8988T (cell line): ENCODE measurements at places on chromosomes 6 and 20.

GRCh38 chr20:25088267-25088666 lies 6.3 kb upstream of the VSX1 start:
- DNase-seq, result no peak

GRCh38 chr6:166382500-166382932 lies 224 bp downstream of the MPC1 start:
- DNase-seq, result no peak

- no peak for DNase-seq
These were observed 71.5 kb upstream of the HDAC2 start for GRCh38 chr6:114042267-114043016.

DNA sequence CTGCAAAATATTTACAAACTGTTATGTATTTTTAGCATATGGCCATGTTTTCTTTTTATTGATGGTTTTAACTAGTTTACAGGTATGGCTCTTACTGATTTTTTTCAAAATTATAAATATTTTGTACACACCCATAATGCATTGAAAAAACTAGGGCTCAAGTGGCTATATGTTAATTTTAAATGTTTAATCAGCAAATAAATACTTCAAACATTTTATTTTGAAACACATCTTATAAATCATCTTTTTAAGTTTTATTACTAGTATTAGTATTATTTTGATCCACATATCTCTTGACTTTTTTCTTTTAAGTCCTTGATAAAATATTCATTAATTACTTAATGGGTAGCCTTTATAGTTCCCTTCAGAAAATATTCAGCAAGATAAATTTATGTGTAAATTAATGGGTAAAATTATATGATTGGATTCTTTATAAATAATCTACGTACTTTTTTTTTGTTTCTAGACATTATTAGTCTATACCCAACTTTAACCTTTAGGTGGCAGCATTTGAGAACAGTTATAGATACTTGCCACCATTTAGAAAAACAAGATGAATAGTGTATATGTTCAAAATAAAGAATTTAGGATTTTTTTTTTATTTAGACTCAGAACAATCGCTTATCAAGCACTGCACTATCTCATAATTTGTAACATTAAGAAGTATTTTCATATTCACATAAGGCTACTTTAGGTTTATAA lies 241.9 kb downstream of the ADGRB3 start:
- no peak for DNase-seq

DNA sequence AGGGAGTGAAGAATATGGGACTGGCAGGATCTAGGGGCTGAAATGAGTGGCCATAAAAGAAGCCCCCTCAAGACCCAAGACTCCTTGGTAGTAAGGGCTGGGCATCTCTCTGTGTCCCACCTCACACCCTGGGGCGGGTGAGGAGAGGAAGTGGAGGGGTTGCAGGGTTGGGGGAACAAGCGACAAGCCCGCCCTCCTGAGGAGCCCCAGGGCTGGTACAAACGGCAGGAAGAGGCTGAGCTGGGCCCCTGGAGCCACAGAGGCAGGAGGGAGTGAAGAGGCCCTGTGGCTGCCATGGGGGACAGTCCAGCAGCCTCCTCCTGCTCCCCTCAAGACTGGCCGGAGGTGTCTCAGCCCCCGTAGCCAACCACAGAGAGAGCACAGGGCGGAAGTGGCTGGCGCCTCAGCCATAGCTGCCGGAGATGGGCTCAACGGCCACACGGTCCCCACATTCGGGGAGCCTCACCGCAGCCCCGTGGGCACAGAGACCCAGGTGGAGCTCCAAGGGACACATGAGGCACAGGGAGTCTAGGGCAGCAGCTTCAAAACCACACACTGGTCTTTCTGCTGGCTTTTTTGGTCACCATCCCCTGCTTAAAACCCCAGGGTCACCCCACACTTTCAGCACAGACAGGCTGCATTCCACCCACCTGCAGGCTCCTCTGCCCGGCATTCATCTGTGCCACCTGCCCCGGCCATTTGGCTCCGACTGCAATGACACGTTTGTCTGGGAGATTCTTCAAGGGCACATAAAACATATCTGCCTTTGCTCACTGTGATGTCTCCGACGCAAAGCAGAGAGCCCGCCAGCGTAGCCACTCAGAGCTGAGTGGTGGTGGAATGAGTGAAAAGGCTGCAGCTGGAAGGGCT lies 524 bp downstream of the C20orf203 start:
- no peak for DNase-seq

- no peak for DNase-seq
These were observed 564.2 kb downstream of the TFAP2B start for GRCh38 chr6:51382847-51383246.

DNA sequence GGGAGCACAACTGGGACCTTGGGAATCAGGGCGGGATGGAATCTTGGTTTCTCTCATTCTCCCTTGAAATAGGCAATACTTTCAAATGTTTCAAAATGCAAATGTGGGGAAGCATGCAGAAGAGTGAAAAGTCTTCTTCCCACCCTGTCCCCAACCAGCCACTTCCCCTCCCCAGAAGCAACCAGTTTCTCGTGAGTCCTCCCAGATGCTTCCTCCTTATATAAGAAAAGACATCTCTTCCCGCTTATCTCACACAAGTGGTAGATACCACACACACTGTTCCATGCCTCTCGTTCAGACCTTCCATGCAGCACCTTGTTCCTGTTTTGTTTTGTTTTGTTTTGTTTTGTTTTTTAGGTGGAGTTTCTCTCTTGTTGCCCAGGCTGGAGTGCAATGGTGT lies 25.1 kb downstream of the HCK start:
- DNase-seq, result no peak

- no peak for DNase-seq
These were observed 760.9 kb upstream of the FLRT3 start for GRCh38 chr20:15098351-15098750.

DNA sequence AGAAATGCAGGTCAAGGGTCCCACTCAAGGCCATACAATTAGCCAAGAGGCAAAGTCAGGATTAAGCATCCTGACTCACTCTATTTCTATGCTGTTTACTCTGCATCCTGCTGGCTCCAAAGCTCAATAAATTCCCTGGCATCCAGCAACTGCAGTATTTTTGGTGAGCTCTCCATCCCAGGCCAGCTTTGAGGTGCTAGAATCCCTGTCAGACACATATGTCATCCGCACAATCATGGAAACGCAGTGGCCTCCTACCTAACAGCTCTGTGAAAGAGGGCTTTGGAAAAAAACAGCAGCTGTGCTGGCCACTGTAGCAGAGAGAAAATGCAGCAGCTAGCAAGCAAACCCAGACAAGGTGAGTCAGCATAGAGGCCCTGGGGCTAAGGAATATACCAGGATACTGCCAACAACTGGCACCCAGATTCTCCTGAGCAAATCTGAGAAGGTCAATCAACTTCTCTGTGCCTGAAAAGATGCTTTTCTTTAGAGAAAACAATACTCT lies 58.4 kb downstream of the ANKEF1 start:
- DNase-seq, result no peak

DNA sequence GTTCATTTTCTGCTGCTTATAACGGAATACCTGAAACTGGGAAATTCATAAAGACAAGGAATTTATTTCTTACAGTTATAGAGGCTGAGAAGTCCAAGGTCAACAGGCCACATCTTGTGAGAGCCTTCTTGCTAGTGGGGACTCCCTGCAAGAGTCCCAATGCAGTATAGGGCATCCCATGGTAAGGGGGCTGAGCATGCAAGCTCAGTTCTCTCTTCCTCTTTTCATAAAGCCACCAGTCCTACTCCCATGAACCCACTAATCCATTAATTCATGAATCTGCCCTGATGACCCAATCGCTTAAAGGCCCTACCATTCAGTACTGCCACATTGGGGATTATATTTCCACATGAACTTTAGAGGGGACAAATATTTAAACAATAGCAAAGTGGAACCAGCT lies 26.5 kb downstream of the CYB5R4 start:
- DNase-seq, result no peak

DNA sequence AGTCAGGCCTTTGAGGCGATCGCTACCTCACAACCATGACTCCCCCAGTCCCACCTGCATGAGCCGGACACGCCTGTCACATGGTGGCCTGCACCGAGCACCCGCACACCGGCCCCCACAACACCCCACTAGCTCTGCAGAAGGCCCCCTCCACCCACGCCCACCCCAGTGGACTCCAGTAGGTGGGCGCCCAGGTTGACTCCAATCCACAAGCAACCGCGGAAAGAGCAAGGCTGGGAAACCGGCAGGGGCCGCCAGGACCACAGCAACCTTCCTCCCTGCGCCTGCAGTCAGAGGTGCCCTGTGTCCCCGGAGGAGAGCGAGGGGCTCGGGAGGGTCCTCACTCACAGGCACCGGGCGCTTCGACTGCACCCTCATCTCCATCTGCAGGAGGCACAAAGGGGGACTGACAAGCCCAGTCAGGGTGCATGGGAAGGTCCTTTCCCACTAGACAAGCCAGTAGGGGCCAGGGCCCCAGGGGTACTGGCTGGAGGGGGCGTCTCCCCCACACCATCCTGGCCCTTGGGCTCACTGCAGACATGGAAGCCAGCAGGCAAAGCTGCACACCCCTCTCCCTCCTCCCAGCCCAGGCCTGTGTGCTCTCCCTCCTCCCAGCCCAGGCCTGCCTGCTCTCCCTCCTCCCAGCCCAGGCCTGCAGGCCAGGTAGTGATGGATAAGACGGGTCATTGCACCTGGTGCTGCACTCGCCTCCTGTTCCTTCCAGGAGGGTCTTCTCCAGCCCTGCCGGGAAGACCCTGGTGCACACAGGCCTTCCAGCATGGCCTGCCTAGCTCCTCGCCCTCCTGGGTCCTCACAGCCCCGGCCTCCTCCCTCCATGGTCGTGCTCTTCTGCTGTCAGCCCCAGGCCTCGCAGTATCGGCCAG lies 137.2 kb downstream of the DLL1 start:
- DNase-seq, result peak; percentile 18

DNA sequence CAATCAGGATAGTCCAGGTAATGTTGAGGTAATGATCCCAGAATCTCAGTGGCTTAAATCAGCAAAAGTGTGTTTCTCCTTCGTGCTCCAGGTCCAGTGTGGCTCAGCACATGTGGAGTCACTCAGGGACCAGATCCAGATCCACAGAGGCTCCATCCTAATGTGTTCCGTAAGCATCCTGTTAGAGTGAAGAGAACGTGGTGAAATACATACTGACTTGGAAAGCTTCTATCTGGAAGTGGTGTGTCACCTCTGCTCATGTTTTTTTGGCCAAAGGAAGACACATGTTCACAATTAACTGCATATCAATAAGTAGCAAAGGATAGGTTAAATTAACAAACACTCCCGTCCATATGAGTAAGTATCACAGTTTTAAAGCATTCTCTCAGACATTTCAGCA lies 26.8 kb upstream of the PREP start:
- DNase-seq, result no peak

- DNase-seq, result no peak
These were observed 979.9 kb downstream of the HACE1 start for GRCh38 chr6:103879800-103880199.

GRCh38 chr6:157823001-157823527 lies at the start of gene SNX9:
TSS of gene SNX9 (plus strand) at chr6:157823246. CDS start at chr6:157823435, 189 bp downstream.
- peak; percentile 69 for DNase-seq

DNA sequence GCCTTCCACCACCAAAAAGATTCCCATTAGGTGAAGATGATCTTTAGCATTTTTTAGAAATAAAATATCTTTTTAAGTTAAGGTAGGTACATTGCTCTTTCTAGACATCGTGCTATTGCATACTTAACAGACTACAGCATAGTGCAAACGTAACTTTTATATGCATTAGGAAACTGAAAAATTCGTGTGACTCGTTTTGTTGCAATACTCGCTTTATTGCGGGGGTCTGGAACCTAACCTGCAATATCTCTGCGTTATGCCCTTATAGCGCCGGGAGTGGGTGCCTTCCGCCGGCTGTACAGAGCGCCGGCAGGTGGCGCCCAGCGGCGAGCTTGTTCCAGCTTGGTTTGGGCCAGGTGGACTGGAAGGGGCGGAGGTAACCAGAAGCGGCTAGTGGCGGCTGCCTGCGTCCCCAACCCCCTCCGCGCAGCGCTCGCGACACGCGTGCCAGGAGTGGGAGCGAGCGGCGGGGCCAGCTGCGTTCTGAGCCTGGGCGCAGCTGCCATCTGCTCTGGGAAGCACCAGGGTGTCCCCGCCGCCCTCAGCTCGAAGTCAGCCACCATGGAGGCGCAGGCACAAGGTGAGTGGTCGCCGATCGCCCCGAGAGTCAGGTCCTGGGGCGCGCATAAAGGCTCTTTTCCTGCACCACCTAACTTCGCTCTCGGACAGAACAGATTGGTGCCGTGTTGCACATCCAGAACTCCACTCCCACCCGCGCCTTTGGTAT lies at the start of gene TPD52L1:
Gene TPD52L1, plus strand, starts transcription at position 383 of the 727 bp plus-strand sequence. Its CDS starts 179 bp downstream, at position 562.
- peak; percentile 75 for DNase-seq

DNA sequence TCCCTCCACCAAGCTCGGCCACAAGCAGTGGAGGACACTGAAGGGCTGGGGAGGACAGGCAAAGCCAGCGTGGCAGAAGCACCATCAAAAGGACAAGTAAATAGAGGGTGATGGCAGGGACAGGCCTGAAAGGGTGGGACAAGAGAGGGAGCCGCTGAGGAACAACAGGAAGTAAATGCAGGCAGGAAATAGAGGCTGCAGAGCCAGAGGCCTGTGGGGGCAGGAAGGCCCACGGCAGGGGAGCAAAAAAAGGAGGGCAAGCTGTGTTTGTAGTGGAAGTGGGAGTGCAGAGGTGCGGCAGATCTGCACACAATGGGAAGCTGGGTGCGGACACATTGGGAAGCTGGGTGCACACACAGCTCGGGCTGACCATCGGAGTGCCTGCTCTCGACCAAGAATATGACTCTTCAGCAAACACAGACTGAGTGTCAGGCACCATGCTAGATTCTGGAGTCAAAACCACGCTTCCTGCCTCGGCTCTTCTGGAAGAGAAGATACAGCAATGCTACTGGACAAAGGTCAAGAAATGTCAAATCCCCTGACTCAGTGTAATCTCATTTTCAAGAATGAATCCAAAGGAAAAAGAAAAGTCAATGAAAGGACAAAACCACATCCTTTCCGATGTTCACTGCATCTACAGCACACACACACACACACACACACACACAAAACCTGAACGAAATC lies 40.4 kb upstream of the RAB22A start:
- no peak for DNase-seq

- no peak for DNase-seq
These were observed 674.2 kb upstream of the MANEA start for GRCh38 chr6:94902974-94903628.

GRCh38 chr20:46550461-46550860 lies at the start of gene OCSTAMP:
TSS of gene OCSTAMP (minus strand) at chr20:46550654. CDS start at chr20:46550560, 94 bp downstream.
- DNase-seq, result no peak

DNA sequence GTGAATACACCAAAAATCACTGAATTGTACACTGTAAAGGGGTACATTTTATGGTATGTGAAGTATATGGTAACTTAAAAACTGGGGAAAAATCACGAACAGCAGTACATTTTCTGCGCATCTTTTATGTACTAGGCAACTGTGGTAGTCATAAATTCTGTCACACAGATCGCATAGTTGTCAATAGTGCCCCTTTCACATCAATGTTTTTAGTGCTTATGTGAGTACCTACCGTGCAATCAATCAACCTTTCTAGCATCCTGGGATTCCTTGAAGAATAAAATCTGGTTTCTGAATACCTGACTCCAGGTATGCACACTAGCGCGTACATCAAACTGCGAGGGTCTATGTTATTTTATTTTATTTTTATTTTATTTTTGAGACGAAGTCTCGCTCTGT lies 637 bp upstream of the RPF2 start:
- DNase-seq, result no peak

DNA sequence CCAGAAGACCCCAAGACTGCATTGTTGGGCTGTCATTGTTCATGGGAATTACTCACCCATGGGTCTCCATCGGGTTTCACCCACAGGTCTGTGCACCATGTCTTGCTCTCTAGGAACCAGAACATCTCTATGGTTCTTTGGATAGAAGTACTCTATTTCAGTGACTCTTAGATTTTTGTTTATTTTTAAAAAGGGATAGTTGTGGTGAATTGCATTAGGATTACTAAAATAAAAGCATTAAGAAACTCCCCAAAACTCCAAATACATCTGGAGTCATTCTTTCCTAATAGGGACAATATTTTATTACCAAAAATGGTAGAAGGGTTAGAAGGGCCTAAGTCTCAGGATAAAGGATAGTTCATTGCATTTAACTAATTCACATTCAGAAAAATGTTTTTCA lies 166.9 kb upstream of the TNFAIP3 start:
- no peak for DNase-seq
